ENCODE measurements at places on chromosomes 16 and 17. TPM values are rescaled to one million over a fixed set of nuclear protein-coding genes. Genes with fewer than 3 reads are reported as not detected.

DNA sequence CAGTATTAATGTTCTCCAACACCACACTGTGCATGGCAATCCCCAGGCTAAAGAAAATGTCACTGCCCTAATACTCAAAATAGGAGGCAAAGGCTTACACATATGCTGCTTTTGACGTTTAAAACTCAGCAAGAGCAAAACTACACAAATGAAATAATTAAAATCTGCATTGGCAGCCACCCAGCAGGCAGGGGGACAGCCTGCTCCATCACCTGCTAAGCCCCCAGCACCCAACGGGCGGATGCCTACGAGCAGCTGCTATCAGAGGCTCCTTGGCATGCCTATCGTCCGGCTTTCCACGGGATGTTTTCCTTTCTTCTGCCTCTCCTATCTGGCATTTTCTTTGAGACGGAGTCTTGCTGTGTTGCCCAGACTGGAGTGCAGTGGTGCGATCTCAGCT lies 337.5 kb downstream of the SOX9 start:
- no peak for DNase-seq

- peak; percentile 47 for DNase-seq
Measured at GRCh38 chr17:68290268-68290954, 516 bp downstream of the SLC16A6 start.

DNA sequence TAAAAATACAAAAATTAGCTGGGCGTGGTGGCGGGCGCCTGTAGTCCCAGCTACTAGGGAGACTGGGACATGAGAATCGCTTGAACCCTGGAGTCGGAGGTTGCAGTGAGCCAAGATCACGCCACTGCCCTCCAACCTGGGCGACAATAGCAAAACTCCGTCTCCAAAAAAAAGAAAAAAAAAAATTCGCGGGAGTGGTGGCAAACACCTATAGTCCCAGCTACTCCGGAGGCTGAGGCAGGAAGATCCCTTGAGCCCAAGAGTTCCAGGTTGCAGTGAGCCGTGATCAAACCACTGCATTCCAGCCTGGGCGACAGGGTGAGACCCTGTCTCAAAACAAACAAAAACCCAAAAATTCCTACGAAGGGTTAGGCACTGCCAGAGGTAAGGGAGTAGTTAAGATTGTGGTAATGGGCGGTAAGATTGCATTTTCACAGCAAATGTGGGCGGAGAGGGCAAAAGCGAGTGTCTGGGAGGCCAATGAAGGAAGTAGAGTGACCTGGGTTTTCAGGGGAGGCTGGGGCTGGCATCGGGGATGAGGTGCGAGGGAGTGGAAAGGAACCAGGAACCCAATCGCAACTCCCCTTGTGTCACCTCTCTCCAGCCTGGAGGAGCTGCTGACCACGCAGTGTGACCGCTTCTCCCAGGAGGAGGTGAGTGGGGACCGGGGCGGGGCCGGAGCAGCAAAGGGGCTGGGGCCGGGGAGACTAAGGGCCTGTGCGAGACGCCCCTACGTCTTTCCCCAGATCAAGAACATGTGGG lies 2.6 kb downstream of the MYL11 start:
- no peak for DNase-seq

- DNase-seq: no peak
Measured at GRCh38 chr16:83849421-83849820, 41.6 kb downstream of the HSBP1 start.

- no peak for DNase-seq
Measured at GRCh38 chr17:70797166-70797565, 627.8 kb downstream of the KCNJ2 start.

- peak; percentile 79 for DNase-seq
Measured at GRCh38 chr17:32486701-32487472, at the start of gene CDK5R1. Gene CDK5R1, plus strand, starts transcription at chr17:32486993. Its CDS starts 628 bp downstream, at chr17:32487621.

DNA sequence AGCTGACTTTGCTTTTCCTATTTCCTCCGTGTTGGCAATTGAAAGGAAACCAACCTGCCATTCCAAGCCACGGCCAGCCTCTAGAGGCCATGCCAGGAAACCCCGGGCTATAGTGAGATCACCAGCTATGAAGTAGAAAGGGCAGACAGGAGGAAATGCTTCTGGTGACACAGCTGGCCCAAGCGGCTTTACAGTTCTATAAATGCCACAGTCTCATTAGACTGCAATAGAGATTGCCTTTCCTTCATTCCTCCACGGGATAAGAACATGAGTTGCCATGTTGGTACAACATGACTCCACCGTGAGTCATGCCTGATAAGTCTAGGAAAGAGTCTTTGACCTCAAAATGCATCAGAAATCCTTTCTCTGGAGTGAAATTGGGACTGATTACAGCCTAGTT lies 384.9 kb downstream of the GRIN2A start:
- peak; percentile 12 for DNase-seq

DNA sequence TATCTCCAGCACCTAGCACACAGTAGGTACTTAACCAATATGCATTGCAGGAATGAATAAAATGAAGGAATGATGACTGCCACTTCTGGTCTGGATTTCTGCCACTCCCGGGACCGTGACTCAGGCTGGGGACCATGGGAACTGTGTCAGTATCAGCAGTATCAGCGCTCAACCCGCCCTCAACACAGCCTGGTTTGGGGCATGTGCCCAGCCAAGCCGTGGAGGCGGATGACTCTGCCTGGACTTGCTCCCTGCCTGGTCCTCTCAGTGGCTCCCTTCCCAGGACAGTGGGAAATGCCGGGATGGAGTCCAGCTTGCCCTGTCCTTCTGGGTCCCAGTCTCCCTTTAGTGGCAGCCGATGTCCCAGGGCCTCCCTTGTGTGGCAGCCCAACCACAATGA lies 55.1 kb downstream of the SRCIN1 start:
- DNase-seq: no peak

DNA sequence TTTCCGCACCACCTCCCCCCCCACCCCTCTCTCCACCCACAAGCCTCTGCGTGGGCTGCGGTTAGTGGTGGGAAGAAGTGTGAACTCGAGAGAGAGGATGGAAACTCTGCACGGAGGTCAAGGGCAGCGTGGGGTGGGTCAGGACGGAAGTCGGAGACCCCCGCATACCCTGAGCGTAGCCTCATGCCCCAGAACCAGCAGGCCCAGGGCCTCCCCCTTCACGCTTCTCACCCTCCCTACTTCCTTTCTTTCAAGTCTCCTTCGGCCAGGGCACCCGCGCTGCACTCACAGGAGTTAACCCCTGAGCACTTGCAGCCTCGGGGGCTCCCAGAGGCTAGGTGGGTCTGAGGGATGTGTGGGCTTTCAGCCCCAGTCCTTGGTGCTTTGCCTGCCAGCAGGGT lies 9.2 kb downstream of the TBKBP1 start:
- no peak for DNase-seq

- DNase-seq: no peak
Measured at GRCh38 chr17:38636054-38636453, 30.3 kb upstream of the SRCIN1 start.

DNA sequence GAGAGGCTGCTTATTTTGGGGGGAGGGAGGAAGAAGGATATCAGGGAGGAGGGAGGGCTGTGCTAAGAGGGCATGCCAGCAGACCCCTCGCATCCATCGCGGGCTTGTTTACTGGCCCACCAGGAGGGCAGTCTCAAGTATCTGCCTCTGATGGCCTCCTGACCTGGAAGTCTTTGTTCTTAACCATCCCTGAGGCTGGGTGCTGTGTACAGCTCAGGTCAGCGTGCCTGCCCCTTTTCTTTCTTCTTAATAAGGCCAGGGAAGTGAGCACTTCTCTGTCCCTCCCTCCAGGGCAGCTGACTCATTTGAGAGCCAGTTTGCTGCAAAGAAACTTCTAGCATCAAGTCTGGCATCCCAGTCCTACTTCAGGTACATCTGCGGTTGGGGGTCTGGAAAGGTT lies 157.0 kb downstream of the CCDC182 start:
- no peak for DNase-seq

DNA sequence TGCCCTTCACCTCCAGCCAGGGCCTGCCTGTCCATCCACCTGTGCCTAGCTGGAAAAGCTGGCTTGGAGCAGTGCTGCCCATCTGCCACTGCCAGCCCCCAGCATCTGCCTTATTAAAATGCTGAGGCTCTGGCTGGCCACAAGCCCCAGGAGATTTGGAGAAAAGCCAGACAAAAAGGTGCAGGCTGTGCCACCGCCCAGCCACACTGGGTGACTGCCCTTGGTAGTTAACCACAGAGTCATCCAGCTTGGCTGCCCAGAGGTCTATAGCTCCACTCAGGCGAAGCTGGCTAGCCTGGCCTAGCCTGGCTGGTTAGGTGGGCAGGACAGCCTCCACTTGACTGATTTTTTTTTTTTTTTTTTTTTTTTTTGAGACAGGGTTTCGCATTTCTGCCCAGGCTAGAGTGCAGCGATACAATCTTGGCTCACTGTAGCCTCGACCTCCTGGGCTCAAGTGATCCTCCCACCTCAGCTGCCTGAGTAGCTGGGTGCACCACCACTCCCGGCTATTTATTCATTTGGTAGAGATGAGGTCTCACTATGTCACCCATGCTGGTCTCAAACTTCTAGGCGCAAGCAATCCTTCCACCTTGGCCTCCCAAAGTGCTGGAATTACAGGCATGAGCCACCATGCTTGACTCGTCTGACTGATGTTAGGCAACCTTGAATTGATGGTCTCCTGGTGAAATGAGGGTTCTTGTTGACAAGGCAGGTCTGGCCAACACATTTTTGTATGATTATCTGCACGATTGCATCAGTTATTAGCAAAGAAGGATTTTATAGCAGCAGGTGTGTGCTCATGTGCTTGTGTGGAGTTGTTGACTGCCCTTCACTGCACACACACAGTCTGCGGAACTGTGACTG lies 103.8 kb downstream of the RAB11FIP4 start:
- no peak for DNase-seq

GRCh38 chr17:12088035-12088434 lies 67.4 kb downstream of the MAP2K4 start:
- DNase-seq: no peak

GRCh38 chr17:38557396-38557795 lies 48.4 kb downstream of the SRCIN1 start:
- DNase-seq: no peak

Gene HOXB4
- total RNA-seq: 6.5 TPM

Gene CLEC18A
- total RNA-seq: 0.28 TPM

Gene PDIA2
- total RNA-seq: not detected

Gene HEXD
- 22.0 TPM for total RNA-seq

All from endothelial cell (in vitro differentiated cells).